ENCODE measurements at places on chromosomes 1 and 21.

- DNase-seq, result no peak
Observed at GRCh38 chr1:5267603-5268235, 613.3 kb downstream of the AJAP1 start.

GRCh38 chr1:223029985-223030769 lies 112.9 kb downstream of the TLR5 start:
- no peak for DNase-seq

- no peak for DNase-seq
Observed at GRCh38 chr1:203178083-203178482, 2.5 kb upstream of the MYBPH start.

- DNase-seq, result no peak
Observed at GRCh38 chr1:161739865-161740566, 9.6 kb upstream of the DUSP12 start.

- no peak for DNase-seq
Observed at GRCh38 chr1:184387069-184387475, 243 bp downstream of the C1orf21 start.

DNA sequence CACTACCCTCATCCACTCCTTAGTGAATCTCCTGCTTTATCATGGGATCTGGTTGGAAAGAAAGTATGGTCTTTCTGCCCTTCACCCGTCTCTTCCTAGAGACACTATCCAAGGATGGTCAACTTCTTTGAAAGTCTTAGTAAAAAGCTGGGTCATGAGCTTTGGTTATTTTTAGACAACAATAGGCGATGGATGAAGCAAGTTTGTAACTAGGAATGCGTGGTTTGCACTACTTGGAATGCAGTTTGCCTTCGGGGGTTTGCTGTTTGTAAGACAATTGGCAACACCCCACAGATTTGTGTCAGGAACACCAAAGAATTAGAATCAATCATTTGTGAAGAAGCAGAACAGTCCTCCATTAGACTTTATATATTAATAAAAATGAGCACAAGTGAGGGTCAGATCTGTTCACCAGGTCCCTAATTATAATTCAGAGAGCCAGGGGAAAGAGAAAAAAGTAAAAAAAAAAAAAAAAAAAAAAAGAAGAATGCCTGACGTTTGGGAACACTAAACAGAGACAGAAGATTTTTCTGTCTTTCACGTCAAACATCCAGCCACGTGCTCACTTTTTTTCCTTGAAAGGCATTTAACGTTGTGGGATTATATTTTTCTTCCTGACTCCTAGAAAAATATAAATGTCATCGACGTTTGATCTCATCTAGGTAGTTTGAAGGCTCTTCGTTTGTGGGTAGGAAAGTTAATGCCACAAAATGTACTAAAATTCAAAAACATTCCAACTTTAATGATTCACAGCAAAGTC lies 60.7 kb upstream of the BTG3 start:
- peak; percentile 7 for DNase-seq

DNA sequence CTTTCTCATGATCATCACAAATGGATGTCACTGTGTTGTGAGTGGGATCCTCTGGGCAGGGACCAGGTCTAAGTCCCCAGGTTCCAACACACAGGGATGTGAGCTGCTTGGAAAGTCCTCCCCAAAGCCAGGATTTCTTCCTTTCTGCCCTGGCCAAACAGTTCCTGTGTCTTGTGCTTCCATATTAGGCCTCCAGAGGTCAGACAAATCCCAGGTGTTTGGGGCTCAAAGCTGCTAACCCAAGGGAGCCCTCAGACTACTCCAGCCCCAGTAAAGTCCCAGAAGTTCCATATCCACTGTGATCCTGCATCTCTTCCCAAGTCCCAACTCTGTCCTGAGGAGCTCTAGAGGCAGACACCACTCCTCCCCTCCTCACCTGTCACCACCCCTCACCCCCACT lies 27.7 kb upstream of the MAGOH start:
- no peak for DNase-seq

DNA sequence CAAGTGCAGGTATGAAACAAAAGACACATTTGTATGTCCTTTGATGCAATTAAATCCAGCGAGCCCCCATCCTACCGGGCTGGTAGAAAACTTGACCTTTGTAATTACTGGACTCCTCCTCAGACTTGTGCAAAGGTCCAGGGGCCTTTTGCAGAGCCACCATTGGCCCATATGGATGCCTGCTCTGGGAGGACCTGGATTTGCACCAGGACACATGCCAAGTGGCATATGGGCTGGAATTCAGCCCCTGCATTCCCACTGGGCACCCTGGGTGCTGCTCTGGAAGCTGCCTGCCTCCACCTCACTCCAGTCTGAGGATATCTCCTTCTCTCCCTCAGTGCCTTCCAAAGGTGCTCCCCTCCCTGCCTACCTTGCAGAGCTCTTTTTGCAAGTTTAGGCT lies 36.0 kb downstream of the LACTBL1 start:
- no peak for DNase-seq

DNA sequence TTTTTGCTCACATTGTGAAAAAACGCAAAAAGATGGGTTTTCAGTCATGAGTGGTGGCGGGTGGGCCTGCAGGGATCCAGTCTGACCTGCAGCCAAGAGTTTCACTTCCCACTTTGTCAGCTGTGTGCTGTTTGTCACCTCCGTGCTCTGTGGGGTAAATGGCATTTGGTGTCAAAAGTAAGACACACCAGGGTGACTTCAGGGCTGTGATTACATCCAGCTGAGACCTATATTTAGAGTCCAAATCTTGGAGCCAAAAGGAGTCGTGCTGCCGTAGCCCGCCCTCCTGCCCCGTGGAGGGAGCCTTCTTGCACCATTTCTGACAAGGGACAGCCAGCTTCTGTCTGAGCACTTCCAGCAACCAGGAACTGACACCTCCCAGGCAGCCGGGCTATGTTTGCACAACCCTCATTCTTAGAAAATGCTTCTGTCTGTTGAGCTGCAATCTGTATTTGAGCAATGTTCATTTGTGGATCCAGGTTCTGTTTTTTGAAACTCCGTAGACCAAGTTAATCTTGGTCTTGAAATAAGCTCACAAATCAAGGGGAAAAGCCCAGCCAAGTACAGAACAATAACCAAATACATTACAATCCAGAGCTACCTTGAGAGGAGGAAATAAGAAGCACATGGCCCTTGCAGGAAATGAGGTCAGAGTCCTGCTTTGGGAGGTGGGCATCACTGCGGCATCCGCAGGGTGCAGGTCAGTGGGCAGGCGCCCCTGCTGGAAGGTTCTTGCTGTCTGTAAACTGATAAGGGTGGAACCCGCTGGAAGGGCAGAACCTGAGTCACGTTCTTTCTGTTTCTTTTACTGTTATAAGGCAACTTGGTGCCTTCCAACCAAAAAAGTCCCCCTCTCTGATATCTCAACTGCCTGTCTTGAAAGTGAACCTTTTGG lies 14.4 kb downstream of the ABCG1 start:
- DNase-seq, result no peak

- DNase-seq, result no peak
Observed at GRCh38 chr1:247540581-247540980, 4.3 kb upstream of the OR2C3 start.

DNA sequence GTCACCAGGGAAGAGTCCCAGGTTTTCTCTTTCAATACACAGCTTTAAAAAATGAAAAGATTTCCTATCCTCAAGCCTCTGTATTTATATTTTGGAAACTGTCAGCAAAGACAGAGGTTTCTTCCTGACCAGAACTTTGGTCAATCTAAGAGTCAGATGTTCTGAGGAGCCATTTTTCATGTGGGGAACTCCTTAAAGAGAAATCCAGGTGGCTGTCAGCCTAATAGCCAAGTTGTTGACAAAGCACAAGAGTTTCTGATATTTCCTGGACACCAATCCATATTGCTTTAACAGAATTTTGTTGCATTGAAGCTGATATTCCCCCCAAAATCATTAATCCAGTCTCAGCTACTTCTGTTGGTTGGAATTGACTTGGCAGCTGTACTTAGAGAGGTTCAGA lies 318.6 kb upstream of the NFIA start:
- no peak for DNase-seq

DNA sequence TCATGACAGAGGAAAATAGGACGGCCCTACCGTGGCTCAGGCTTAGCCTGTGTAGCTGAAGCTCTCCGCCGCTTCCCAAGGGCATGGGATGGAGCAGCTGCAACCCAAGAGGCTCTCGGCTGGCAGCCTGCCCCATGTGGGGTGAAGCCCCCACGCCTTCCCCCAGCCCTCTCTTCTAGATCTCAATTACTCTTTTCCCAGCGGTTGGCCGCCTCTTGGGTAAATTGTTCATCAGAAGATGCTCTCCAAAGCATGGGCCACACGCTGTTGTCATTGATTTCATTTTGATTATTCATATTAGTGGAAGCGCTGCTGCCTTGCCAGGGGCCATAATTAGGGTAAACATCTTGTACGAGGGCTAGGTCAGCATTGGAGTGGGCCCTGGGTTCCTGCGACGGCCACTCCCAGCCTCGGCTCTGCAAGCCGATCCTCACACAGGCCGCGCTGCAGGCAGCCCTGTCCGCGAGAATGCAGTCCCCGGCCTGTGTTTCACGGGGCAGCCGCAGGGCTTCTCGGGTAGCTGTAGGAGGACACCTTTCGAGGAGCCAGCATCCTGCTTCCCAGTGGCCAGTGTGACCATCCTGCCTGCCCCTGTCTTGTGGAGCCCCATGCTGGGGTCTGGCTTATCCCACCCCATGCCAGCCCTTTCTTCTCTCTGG lies 114.4 kb upstream of the VAMP3 start:
- DNase-seq, result no peak

- no peak for DNase-seq
Observed at GRCh38 chr1:206739411-206740076, 31.0 kb upstream of the IL19 start.

- no peak for DNase-seq
Observed at GRCh38 chr1:8862528-8862927, 16.0 kb downstream of the ENO1 start.

DNA sequence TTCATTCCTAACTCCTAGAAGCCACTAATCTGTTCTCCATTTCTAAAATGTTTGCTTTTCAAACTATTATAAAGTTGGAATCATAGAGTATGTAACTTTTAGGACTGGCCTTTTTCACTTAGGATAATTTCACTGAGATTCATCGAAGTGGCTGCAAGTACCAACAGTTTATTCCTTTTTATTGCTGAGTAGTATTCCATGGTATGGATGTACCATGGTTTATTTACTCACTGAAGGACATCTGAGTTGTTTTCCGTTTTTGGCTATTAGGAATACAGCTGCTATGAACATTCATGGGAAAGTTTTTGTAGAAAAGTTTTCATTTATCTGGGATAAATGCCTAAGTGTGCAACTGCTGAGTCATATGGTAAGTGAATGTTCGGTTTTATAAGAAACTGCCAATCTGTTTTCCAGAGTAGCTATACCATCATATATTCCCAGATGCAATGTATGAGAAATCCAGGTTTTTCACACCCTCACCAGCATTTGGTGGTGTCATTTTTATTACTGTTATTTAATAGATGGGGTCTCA lies 66.3 kb downstream of the SLC27A3 start:
- DNase-seq, result peak; percentile 24

GRCh38 chr1:94753171-94753972 lies 66.8 kb upstream of the SLC44A3 start:
- DNase-seq, result no peak

DNA sequence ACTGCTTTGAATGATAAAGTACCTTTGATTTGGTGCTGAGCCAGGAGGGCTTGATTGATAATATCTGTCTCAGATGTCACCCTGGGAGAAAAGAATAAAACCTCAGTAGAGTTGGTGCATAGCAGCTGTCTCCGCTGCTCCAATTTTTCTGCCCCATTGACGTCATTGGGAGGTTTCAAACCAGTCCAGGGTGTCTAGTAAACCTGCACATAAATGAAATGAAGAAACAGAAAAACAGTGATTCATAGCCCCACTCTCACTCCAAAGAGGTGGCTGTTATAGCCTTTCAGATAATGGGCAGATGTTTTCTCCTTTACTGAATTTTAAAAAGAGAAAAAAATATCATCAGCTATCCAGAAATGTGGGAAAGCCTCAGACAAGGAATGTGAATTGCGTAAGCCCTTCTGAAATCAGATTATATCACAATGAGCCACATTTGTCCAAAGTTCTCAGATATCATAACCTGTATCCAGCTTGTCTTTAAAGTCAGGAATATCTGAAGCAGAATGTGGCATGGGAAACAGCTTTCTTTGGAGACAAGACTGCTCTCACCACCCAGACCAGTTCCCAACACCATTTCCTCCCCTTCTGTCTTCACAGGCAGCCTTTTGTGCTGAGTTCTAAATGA lies 351.3 kb upstream of the SGIP1 start:
- DNase-seq, result peak; percentile 61

- no peak for DNase-seq
Observed at GRCh38 chr1:11722538-11722937, 13.4 kb upstream of the AGTRAP start.

- DNase-seq, result no peak
Observed at GRCh38 chr1:221689138-221689537, 52.8 kb downstream of the DUSP10 start.

DNA sequence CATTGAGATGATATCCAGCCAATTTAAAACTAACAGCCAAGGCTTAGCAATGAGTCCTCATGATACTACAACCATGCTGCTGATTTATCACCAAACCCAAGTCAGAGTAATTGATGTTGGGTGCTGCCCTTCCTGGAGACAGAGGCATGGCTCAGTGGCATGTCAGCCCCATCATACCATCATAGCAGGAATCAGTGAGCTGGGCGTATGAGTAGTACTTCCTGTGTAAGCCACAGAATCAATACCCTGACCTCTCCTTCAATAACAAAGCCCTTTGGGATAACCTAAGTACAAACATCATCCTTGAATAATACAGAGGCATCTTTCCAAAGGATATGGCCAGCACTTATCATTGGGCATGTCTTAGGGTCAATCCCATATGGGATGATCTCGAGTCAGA lies 3.0 kb upstream of the LCE1E start:
- DNase-seq, result no peak

DNA sequence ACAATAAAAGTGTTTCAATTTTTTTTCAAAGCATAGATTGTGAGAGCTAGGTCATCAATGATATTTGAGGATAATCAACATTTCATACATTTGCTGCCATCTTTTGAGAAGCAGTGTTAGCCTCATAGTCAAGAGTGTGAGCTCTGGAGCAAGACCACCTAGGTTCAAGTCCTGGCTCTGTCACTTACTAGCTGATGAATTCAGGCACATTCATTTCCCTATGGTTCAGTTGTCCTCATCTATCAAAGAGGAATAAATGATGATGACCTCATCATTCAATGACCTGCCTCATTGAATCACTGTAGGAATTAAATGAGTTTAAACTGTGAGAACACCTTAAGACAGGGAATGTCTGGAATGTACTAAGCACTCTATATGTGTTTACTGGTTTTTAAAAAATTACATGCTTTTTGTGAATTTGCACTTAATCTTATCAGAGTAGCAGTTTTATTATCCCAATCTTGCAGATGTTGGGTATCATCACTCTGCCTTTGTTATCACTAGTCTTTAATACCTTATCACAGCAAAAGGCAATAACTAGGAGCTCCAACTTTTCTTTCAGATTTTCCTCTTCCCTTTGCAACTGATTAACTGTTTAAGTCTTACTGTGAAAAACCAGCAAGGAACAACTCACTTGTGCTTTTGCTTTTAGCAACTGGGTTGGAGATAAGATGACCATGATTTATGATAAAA lies 47.4 kb downstream of the SLC30A10 start:
- no peak for DNase-seq

- DNase-seq, result no peak
Observed at GRCh38 chr21:18049461-18049860, 195.2 kb upstream of the CHODL start.

- no peak for DNase-seq
Observed at GRCh38 chr1:22471610-22472009, 20.0 kb downstream of the ZBTB40 start.

All from fibroblast of skin of right quadriceps (primary cell).